H54 (cell line): ENCODE measurements at places on chromosomes 6 and 20.

DNA sequence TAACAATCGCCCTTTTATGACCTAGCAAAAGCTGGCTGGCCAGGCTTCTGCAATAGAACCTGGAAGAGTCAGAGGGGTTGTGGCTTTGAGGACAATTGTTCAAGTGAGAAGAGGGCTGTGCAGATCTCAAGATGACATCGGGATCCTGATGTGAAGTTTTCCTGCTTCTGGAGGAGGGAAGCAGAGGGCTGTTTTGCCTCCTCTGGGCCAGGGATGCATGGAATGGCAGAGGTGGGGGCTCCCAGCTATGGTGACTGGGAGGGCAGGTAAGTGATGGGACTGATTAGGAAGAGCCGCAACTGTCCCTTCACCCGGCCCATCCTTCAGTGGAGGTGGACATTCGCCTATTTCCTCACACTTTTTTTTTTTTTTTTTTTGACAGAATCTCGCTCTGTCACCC is 43.4 kb upstream of the BLCAP start:
- no peak for DNase-seq

- no peak for DNase-seq
Observed at GRCh38 chr6:118042855-118043254, 135.8 kb downstream of the SLC35F1 start.

DNA sequence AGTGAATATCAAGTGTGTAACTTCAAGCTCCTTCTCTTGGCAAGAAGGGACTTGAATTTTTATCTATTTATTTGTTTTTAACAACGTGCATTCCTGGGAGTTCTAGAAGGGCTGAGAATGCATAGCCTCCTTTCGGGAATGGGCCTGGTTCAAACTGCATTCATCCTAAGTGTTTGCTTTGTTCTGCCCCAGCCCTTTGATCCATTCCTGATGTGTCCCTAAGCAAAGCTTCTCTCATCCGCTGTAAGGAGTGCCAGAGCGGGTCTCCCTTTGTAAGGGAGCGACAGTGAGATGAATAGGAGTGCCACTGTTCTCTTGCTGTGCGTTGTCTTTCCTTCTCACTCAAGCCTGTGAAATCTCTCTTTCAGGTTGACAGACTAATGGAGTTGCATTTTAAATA is 61.0 kb upstream of the VSTM2L start:
- DNase-seq, result no peak

DNA sequence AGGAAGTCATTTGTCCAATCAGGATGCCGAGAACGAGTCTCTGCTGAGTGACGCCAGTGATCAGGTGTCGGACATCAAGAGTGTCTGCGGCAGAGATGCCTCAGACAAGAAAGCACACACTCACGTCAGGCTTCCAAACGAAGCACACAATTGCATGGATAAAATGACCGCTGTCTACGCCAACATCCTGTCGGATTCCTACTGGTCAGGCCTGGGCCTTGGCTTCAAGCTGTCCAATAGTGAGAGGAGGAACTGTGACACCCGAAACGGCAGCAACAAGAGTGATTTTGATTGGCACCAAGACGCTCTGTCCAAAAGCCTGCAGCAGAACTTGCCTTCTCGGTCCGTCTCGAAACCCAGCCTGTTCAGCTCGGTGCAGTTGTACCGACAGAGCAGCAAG is 281.5 kb downstream of the TSHZ2 start:
- DNase-seq, result no peak

DNA sequence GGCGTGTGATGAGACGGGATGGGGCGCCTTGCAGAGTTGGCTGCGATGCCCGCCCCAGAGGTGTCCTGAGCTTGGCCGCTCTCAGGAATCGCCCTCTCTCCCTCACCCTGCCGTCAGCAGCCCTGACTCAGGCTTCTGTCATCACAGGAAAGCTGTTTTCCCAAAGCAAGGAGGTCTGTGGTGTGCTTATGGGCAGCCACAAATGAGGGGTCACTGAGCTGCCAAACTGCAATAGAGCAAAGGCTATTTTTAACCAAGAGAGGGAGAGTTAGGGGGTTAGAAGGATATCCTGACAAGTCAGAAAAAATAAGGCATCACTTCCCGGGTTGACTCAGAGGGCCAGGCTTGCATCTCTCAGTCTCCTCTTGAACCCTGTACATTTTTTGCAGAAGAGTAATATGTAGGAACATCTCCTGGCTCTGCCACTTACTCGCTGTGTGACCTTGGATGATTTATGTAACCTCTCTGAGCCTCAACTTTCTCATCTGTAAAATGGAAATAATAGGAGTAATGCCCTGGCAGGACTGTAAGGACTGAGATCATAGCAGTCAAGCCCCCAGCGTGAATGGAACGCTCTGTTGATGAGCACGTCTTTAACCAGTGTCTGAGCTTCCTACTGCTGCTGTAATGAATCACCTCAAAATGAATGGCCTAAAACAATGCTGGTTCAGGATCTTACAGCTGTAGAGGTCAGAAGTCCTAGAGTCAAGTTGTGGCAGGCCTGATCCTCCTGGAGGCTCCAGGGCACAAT is 181.9 kb downstream of the NFATC2 start:
- peak; percentile 72 for DNase-seq

DNA sequence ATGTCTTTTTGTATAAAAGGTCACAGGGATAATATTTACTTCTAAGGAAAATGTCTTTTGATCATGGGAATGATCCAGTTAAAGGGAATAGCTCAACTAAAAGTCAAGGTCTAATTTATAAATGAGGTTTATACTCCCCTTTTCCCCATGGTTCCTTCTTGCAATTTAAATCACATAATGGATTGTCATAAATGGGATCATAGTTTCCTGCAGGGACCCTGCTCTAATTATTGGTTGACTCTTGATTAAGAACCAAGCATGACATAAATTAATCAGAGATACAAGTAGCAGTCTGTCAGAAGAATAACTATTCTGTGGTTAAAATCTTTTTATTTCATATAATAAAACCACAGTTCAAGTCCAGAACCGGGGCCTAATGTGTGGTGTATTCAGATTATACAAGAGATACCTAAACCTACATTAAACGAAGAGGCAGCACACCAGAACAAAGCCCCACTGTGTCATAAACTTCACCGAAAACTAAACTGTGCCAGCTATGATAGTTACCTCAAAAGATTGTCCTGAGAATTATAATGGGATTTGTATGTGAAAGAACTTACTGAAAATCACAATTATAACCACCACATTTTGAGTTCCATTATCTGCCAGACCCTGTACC is 43.0 kb upstream of the CD83 start:
- no peak for DNase-seq

GRCh38 chr20:62310757-62311121 is 7.9 kb downstream of the ADRM1 start:
- DNase-seq, result no peak

DNA sequence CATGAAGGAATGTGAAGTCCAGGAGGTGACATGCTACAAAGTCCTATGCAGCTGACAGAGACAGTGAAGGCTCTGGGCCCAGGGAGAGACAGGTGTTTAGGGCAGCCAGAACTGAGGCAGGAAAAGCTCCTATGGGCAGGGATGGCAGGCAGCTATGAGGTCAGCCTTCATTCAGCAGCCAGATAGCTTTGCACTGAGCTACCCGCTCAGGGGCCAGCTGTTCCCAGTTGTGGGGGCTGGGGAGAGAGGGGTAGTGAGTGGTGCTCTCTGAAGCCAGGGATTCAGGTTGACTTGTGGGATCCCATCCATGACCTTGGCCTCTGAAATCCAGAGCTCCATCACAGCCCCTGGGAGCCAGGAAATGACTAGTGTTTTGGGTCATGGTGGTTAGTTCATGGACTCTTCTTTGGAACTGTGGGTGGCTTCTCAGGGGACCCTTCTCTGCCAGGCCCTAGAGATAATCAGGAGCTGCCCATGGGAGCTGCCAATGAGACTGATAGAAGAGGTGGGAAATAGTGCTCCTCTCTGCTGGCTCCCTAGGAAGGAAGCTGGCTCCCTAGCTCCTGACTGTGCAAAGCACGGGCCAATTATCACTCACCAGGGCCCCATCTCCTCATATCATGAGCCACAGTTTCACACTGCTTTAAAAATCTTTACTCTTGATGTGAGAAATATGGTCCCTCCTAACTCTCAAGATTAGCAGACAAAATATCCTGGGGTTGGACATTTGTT is 127.7 kb downstream of the VEGFA start:
- DNase-seq, result no peak

DNA sequence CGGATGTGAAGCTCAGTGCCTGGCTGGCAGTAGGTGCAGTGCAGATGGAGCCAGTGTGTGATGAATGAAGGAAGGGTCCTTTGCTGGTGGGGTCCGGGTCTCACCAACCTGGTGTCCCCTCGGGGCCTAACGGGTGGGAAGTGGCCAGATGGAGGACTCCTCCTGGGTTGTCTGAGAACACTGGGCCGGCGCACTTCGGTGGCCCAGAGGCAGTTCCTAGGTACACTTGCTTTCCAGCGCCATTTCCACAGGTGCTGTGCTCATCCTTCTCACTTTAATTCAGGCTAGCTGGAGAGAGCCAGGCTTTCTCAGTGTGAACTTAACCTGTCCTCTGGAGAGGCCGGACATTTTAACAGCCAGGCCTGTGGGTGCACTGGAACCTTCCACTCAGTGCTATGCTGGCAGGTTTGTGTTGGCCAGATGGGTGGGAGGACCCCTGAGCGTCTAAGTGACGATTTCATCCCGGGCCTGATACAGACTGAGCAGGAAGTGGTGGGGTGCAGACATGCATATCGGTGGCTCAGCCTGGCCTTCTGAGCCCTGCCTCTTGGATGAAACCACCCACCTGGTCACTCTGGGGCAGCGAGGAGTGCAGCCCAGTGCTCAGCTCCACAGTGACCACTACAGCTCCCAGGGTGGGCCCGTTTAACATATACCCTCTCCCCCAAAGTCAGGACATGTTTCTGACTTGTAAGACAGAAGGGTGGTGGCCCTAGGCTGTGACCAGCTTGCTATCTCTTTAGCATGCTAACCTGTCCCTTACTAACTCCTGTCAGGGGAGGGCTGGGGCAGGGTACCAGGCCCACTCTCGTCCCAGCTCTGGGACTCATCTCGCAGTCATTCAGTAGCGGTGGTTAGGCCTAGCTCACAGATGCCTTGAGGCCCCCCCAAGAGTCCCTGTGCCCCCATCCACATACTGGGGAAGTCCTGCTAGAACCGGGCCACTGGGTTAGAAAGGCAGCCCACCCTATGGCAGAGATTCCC is 8.2 kb upstream of the PYGB start:
- DNase-seq, result no peak

- DNase-seq, result no peak
Observed at GRCh38 chr6:108714766-108715414, 133.3 kb upstream of the ARMC2 start.

- no peak for DNase-seq
Observed at GRCh38 chr20:58938541-58938940, 42.5 kb upstream of the NELFCD start.

- no peak for DNase-seq
Observed at GRCh38 chr6:41922154-41922553, 855 bp downstream of the BYSL start.

DNA sequence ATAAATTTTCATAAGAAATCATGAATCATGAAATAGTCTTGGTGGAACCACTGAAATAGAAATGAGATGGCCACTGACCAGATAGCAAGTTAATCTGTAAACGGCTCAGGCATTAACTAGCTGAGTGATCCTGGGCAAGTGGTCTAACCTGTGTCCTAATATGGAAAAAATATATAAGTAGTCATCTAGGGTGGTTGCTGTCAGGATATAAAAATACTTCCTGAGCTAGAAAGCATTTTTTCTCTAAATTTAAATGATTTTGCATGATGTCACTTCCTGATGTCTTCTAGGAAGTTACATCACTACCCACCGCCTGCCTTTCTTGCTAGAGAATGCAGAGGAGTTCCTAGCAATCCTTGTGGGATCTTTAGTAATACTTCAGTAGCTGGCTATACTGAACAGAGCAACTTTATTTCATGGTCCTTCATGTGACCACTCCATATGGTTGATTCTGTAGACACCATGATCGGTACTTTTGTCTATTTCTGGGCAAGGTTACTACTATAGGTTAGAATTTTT is 228.1 kb upstream of the CEP162 start:
- no peak for DNase-seq

DNA sequence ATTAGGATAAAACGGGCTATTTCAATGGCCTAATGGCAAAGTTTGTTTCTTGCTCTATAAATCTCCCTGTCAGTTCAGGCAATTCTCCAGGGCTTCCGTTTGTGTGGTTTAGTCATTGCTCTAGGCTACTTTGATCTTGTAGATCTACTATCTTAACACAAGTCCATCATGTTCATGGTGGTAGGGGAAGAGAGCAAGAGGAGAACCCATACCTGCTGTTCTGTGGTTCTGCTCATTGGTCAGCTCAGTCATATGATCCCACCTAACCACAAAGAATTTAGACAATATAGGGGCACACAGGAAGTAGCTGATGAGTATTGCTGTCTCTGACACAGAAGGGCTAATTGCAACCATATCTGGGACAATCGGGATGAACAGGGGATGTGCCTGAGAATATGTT is 4.9 kb upstream of the DEK start:
- peak; percentile 42 for DNase-seq

GRCh38 chr20:189611-190010 is at the start of gene DEFB128:
Gene DEFB128, minus strand, starts transcription at chr20:189711. Its CDS starts 88 bp downstream, at chr20:189623.
- DNase-seq, result no peak

DNA sequence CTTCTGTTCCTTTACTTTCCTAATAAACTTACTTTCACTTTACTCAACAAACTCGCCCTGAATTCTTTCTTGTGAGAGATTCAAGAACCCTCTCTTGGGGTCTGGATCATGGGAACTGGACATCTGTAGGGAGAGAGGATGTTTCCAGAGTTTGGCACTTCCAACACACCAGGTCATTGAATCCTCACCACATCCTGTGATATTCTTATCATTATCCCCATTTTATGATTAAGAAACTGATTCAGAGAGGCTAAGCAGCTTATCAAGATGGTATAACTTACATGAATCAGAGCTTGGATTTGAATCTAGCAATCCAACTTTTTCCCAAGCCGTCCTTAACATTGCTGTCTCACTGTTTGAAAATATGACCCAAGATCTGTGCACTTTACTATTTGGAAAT is 15.5 kb downstream of the PPIL6 start:
- DNase-seq, result no peak

DNA sequence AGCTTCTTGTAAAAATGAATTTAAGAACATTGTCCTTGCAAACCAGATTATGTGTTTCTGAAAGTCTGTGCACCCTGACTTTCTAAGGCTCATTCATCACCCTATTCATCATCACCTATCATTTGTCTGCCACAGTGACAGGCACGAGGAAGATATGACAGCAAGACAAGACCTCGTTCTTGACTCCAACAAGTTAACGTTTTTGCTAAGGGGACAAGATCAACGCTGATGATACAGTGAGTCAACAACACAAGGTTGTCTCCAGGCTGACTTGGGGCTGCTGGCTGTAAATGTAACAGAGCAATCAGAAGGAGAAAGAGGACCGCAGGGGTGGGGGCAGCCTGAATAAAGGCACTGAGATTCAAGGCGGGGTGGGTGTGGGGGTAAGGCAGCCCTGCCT is 94.2 kb downstream of the FOXC1 start:
- no peak for DNase-seq

- DNase-seq, result peak; percentile 28
Observed at GRCh38 chr6:12233693-12234571, 56.2 kb upstream of the EDN1 start.

GRCh38 chr20:63951398-63952209 is 4.6 kb downstream of the UCKL1 start:
- no peak for DNase-seq
